ENCODE measurements at places on chromosomes 5 and 9. TPM values are rescaled to one million over a fixed set of nuclear protein-coding genes. Genes with fewer than 3 reads are reported as not detected.

DNA sequence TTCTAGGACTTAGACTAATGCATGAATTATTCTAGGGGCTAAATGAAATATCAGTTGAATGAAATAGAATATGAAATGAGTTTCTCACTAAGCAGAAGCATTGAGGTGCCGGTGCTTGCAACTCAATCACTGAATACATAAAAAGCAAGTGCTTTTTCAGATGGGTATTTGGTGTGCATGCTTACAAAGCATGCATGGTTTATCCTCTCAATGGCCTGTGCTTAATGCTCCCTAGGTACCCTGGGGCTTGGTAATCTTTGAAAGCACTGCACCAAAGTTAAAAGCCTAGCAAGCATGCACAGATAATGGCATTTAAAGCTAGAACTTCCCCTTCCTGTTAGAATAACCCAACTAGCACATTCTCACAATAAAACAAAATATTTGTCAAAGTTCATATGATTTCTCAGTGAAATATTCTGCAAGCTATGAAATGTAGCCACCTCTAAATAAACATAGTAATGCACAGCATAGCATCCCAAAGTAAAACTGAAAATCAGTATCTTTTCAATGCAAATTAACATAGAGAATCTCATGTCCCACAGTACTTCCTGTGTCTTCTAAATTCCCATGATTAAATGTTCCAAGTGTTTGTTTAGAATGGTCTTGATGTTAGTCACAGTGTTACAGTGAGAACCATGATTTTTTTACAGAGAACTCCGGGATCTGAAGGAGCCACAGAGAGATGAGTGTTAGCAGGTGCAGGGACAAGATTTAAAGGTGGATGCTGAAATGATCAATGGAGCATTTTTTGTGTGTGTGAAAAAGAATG is 143.4 kb upstream of the CDH6 start:
- H3K4me3 ChIP-seq: no peak overlapping the region
- H3K27me3 ChIP-seq: no peaks in the 10 kb centered on the region
- no peaks in the 10 kb centered on the region for H3K4me1 ChIP-seq

The RHOBTB3 gene
- 26.5 TPM for total RNA-seq

DNA sequence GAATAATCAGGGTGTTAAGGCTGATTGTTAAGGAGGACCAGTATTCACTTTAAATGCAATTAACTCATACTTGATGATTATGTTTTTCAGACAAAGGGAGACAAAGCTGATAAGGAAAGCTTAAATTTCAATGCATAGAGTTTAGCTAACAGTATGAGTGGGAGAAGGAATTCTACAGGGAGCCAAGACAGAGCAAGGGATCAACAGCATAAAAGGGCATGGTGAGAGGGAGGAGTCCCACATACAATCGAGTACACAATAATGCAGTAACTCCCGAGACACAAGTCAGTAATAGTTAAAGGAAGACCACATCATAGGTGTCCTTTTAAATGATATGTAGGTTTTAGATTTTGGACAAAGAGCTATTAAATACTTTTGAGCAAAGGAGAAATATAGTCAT is 191.7 kb upstream of the PTPRD start:
- H3K4me3 ChIP-seq: no peak overlapping the region
- DNase-seq: no peak

- H3K27me3 ChIP-seq: no peaks in the 10 kb centered on the region
- peak; percentile 81 for DNase-seq
- no peak overlapping the region for H3K27ac ChIP-seq
Measured at GRCh38 chr5:1330146-1330846, 14.6 kb downstream of the CLPTM1L start.

DNA sequence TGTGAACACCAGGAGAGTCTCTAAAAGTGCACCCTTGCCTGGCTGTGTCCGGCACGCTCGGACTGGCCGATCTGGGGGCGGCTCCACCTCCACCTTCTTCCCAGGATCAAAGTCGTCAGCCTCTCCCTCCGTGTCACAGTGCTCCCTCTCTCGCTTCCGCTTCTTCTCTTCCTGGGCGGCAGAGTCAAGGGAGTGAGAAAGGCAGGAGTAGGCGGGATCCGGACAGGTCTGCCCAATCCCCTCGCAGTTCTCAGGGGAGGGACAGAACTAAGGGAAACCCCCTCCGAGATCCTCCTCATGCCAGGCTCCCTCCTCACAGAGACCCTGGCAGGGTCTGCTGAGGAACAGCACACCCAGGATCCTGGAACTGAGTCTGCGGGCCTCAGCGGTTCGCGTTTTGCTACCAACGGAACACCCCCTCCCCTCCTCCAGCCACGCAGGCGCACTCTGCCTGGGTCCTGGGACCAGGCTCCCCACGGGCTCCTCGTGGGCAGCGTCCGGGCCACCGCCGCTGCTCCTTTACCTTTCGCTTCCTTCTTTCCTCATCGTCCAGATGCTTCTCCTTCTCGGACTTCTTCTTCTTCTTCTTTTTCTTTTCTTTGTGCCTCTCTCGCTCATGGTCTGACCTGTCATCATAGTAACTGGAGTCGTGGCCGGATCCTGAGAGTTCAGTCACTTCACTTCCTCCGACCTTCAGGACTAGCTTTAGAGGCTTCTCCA is 1.3 kb downstream of the BRD9 start:
- H3K27ac ChIP-seq: peak overlapping the region; percentile 86
- no peak for DNase-seq
- no peaks in the 10 kb centered on the region for H3K36me3 ChIP-seq
- no peaks in the 10 kb centered on the region for H3K27me3 ChIP-seq
- H3K4me1 ChIP-seq: peaks cover 5% of the 10 kb centered on the region

DNA sequence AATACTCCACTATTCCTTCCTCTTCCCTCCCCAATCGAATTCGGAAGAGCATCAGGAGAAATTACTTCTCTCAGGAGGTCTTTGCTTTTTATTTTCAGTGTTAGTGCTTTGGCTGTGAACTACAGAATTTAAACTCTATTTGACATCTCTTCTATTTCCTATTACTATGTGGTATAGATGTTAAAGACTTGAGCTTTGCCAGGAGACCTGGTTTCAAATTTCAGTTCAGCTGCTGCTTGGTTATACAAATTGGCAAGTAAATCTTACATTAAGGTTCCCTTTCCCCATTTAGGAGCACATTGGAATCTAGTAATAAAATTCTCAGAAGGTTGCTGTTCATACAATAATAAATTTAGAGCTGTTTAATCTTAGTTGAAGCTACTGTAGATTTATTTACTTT is 13.1 kb downstream of the UHRF2 start:
- no peak overlapping the region for H3K4me3 ChIP-seq
- no peak for DNase-seq
- no peaks in the 10 kb centered on the region for H3K36me3 ChIP-seq
- no peak overlapping the region for H3K27ac ChIP-seq

The HSD17B3 gene
- total RNA-seq: 0.41 TPM

DNA sequence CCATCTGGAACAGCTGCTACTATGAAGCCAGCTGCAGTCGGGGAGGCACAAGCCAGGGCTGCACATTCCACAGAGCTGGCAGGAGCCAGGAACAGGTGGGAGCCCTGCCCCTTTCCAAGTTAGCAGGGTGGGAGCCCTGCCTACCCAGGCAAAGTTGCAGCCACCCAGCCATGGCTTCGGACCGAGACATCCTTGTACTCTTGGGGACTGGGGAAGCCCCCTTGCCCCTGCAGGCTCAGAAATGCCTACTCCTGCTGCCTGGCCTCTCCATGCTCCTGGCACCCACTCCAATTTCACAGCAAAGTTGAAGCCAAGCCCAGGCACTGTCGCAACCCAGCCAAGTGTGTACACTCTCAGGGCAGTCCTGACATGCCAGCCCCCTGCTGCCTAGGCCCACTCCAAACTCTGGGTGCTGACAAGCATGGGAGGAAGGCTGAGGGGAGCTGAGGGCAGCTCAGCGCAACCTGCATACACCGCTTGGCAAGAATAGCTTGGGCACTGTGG is 165.1 kb downstream of the RNF180 start:
- H3K27ac ChIP-seq: no peak overlapping the region
- no peaks in the 10 kb centered on the region for H3K4me1 ChIP-seq

The HTR1A gene
- total RNA-seq: not detected

- H3K4me3 ChIP-seq: no peak overlapping the region
- no peaks in the 10 kb centered on the region for H3K27me3 ChIP-seq
- no peak for DNase-seq
- H3K36me3 ChIP-seq: no peaks in the 10 kb centered on the region
Measured at GRCh38 chr5:143448518-143448917, 45.0 kb upstream of the NR3C1 start.

The ISL1 gene
- not detected for total RNA-seq

GRCh38 chr9:96327694-96328352 is 25.8 kb upstream of the HSD17B3 start:
- no peak overlapping the region for H3K27ac ChIP-seq
- H3K4me1 ChIP-seq: no peaks in the 10 kb centered on the region
- no peaks in the 10 kb centered on the region for H3K27me3 ChIP-seq
- no peak overlapping the region for H3K4me3 ChIP-seq

DNA sequence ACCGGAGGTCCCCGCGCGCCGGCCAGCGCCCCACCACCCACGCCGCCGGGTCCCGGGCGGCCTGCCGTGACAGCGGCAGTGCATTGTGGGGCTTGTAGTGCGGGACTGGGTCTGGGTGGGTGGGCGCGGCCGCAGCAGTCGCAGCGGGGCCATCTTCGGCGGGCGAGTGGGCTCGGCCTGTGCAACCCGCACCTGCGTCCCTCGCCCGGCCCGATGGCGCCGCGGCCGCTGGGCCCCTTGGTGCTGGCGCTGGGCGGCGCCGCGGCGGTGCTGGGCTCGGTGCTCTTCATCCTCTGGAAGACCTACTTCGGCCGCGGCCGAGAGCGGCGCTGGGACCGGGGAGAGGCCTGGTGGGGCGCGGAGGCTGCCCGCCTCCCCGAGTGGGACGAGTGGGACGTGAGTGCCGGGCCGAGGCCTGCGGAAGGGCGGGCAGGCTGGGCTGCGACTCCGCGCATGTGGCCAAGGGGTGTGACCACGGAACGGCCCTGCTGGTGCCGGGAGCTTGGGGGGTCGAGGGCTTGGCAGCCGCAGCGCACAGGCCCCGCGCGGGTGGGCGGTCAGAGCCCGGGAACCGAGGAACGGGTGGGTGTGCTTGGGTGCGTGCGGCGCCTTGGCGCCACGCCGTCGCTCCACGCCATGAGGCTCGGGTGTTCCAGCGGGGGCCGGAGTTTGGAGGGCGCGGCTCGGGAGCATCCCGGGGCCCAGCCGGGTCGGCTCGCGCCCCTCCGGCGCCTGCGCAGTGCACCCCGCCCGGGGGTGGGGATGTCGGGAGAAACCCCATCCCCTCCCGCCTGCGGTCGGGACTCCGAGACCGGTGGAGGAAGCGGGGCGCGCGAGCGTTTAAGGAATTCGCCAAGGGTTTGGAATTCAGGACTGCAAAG is at the start of gene ARL10:
TSS of gene ARL10 (plus strand) at position 137 of the 881 bp plus-strand sequence. CDS start at position 214, 77 bp downstream.
- H3K4me3 ChIP-seq: peak within 1 kb of the TSS; percentile 86
- no peaks in the 10 kb centered on the region for H3K4me1 ChIP-seq
- H3K27me3 ChIP-seq: no peaks in the 10 kb centered on the region
- H3K27ac ChIP-seq: peak within 1 kb of the TSS; percentile 48
- H3K36me3 ChIP-seq: no peaks in the 10 kb centered on the region

DNA sequence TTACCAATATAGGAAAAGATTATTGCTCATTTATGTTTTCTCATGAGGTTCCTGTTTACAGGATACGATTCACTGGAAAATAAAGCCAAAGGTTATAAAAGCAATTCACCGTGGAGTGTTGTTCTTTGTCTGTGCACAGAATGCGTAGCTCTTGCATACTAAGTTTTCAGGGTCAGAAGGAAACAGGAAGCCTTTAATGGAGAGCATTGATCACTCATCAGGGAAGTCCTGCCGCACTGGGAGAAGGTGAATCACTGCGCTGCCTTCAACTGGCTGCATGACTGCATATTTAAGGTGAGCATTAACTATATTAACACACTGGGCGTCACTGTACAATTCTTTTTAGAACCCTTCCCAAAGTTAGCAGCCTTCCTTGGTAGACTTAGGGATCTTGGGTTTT is 74.1 kb upstream of the SYK start:
- H3K36me3 ChIP-seq: no peaks in the 10 kb centered on the region
- no peak for DNase-seq
- no peaks in the 10 kb centered on the region for H3K27me3 ChIP-seq
- H3K27ac ChIP-seq: no peak overlapping the region
- H3K4me1 ChIP-seq: no peaks in the 10 kb centered on the region

The TAS2R1 gene
- not detected for total RNA-seq

DNA sequence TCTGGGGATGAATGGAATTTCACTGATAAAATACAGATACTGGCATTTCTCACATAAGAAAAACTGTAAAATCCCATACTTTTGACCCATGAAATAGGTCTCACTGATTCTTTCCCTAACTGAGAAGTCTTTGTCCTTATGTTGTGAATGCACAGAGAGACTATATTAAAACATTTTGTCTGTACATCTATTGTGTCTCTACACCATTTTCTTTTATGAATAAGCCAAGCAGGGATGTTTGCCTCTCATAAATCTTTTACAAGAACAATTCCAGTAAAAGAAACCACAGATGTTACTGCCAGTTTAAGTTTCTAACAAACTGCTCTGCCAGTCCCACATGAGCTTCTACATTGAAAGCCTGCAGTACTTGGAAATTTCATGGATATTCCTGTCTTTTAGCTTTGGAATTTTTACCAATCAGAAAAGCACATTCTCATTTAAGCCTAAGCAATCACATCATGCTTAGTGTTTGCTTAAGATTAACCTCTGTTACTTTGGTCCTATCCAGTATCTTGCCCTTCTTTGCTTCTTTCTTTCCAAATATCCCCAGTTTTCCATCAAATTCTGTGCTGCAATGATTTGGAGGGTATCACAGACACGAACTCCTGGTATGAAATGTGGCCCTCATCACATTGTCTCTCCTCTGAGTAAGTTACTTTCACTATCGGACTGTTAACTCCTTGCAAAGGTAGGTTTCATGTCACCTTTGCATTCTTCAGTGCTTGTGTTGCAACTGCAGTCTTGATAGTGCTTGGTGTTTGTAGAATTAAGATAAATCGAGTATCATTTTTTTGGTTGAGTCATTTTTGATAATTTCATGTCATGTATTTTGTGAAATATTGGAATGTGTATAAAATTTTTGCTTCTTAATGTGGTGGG is 415.1 kb upstream of the ADAMTSL1 start:
- no peak for DNase-seq
- no peaks in the 10 kb centered on the region for H3K27me3 ChIP-seq
- H3K4me3 ChIP-seq: no peak overlapping the region
- H3K27ac ChIP-seq: no peak overlapping the region
- H3K4me1 ChIP-seq: no peaks in the 10 kb centered on the region

- DNase-seq: peak; percentile 64
- no peaks in the 10 kb centered on the region for H3K36me3 ChIP-seq
- no peaks in the 10 kb centered on the region for H3K27me3 ChIP-seq
Measured at GRCh38 chr5:44974813-44975212, 166.1 kb downstream of the MRPS30 start.

The CDH9 gene
- not detected for total RNA-seq

GRCh38 chr5:139677736-139678613 is 29.8 kb downstream of the CXXC5 start:
- no peak overlapping the region for H3K27ac ChIP-seq
- H3K4me1 ChIP-seq: no peaks in the 10 kb centered on the region
- H3K27me3 ChIP-seq: no peaks in the 10 kb centered on the region
- DNase-seq: no peak

The RBM27 gene
- 15.4 TPM for total RNA-seq

DNA sequence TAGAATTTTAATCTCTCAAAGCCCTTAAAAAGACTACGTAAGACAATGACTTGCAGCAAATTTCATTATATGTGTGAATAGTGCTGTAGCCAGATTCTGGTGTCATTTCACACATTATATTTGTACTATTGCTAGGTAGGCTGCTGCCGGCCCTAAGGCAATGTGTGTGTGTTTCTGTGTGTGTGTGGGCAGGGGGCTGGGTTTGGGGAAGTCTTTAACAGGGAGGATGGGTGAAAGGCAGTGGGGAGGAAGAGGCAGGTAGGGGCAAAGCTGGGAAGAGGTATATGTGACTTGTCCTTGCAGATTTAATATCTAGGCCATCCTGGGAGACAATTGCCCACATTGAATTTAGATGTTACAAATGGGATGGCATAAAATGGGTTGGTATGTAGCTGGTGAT is 130.8 kb downstream of the MACIR start:
- H3K27ac ChIP-seq: no peak overlapping the region
- H3K27me3 ChIP-seq: no peaks in the 10 kb centered on the region
- no peaks in the 10 kb centered on the region for H3K36me3 ChIP-seq
- no peak for DNase-seq
- no peak overlapping the region for H3K4me3 ChIP-seq

Measured in left lung (tissue), 14 donors.